GM23248 (cell line): ENCODE measurements at places on chromosomes 1 and 21.

- no peak for DNase-seq
Measured at GRCh38 chr1:55396381-55396891, 181.3 kb upstream of the USP24 start.

DNA sequence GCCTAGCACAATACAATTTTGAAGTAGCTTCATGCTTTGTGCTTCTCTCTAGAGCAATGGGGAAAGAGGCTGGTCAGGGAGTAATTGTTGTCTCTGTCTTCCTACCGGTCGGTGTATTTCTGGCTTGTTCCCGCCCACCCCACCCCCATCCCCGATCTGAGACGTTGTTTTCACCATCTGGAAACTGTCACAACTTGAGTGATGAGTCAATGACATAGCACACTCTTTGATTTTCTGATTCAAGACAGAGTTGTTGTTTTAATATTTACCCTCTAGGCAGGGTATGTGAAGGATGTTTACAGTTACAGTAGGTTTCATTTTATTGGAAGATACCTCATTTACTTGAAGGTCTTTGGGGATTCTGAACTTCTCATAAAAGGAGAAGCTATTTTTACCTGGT lies 7.0 kb downstream of the IL12RB2 start:
- DNase-seq, result no peak

DNA sequence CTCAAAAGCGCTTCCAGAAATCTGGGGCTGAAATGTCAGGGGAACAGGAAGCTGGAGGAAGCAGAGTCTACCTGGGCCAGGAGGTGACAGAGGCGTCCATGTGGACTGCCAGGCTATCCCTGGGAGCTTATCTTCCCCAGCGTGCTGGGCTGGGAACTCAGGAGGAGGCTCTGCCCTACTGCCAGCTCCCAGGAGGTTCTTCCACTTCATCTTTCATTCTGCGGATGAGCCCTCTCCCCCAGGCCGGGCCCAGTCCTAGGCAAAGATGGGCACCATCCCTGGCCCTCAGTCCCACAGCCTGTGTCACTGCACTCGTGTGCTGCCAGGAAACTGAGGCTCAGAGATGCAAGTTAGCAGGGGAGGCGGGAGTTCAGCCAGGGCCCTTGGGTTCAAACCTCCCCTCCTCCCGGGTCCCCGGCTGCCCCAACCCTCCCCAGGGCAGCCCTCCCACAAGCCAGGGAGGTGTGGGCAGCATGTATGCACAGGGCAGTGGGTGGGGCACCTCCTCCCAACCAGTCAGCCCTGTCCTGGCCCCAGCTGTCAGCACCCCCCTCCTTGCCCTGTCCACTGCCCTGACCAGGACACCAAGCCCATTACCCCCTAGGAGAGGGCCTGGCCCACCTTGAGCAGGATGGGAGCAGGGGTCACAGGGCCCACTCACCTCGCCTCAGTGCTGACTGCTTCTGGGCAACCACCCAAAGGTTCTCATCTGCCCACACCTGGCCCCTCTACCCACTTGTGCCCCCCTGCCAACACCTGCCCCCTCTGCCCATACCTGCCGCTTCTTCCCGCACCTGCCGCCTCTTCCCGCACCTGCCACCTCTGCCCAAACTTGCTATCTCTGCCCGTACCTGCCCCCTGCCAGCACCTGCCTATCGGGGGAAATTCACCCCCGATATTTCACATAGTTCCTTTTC lies 226.0 kb downstream of the NPHP4 start:
- DNase-seq, result no peak

DNA sequence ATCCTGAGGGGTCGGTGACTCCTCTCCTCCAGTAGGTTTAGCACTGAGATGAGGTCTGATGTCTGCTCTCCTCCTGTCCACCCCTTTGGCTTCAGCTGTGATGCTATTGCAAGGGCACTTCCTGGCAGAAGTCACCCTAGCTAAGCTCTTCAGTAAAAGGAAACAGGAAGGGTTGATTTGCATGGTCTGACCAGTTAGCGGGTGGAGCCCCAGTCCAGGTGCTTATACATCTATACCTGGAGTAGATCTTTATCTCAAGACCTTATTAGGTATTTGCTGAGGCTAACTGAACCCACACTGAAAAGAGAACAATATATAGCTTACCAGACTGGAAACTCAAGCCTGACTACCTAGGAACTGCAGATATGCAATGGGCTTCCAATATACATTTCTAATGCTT lies 28.9 kb upstream of the NFASC start:
- no peak for DNase-seq

DNA sequence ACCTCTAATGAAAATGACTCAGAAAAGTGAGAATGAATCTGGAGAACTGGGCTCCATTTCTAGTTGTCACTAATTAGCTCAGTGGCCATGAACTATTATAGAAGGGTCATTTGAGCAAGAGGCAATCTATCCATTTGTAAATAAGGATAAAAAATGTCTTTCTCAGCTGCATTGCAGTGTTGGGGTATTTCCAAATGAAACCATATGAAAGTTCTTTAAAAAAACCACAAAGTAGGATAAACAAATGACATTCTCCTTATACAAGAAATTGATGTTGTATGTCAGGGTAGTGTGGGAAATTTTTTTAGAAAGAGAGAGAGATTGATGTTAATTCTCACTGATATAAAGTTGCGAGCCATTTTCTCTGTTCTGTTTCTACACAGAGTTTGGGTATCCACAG lies 26.0 kb downstream of the FMO3 start:
- DNase-seq, result no peak
